ENCODE measurements at places on chromosomes 7 and 10. TPM values are rescaled to one million over a fixed set of nuclear protein-coding genes. Genes with fewer than 3 reads are reported as not detected.

GRCh38 chr7:79540592-79540991 lies 87.1 kb upstream of the MAGI2 start:
- DNase-seq = no peak

- DNase-seq = no peak
These were observed 30.5 kb downstream of the NSUN6 start for GRCh38 chr10:18620856-18621255.

- DNase-seq = peak; percentile 90
These were observed 13.3 kb upstream of the PRDX3 start for GRCh38 chr10:119191881-119192280.

DNA sequence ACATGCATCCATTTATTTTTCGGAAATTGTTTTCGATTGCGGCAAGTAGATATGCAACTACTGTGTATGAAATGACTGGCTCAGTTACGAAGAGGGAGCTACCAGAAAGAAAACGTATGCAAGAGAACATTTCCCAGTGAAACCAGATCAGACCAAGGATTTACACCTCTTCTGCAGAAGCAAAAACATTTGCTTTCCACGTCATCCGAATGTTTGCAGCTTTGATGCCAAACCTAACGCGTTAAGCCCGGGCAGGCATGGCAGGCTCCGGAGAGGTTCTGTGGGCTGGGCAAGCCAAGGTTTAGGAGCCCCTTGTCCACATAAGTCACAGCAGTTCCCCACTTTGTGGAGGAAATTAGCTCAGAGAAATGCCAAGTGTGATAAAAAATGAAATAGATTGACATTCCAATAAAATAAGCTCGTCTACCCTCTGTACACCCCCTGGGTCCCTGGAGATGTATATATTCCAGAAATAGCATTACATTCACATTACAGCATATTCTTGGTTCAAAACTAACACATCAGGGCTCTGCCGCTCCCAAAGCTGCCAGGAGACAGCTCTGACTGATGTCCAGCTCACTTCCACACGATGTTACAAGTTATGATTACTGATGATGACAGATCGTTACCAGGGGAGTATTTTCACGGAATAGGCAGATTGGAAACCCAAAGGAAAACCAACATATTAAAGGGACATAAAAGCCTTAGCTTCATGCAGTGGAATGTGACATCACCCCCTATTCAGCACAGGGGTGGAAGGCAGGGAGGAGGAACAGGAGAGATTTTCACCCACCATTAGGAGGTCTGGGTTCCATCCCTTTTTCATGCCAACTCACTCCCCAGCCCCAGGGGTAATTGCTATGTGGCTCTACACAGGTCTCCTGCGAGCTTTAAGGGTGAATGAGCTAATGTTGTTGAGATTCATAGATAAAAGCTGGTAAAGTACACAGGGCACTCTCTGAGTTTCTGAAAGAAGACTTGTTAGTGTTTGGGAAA lies 81.5 kb downstream of the LYZL1 start:
- DNase-seq = no peak

GRCh38 chr10:128877936-128878335 lies 589.1 kb upstream of the MGMT start:
- no peak for DNase-seq

- no peak for DNase-seq
These were observed 37.7 kb upstream of the HABP2 start for GRCh38 chr10:113515161-113515560.

DNA sequence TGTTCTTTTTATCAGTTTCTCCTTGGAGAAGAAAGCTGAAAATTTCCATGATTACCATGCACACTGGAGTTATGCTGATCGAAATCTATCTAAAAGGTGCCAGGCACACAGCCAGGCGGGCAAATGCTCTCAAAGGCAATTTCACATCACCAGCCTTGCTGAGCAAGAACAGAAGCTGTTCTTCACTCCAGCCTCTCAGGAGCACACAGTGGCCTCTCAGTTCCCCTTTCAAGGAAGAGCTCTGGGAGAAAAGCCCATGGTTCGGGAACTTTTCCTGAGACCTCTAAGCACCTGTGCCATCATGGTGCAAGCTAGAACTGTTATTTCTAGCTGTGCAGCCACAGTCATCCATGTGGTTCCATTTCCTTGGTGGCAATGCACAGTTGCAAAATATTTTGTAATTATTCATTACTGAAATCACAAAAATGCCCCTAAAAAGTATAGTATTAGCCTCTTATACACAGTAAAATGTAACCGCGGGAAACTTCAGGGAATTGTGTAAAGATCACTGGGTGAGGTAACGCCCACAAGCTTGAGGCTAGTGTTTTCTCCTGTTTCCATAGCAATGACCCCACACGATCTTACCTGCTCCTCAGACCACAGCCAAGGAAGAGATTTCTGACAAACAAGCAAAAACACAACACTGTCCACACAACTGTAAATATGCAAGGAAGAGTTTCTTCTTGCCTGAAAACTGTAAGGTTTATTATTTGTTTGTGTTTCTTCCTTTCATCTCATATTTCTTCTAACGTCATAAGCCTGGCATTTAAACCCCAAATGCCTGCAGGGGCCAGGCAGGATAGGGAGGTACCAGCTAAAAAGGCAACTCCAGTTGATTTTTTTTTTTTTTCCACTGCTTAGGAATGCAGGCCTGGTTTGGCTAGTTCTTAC lies 121.2 kb downstream of the FAM107B start:
- peak; percentile 89 for DNase-seq

DNA sequence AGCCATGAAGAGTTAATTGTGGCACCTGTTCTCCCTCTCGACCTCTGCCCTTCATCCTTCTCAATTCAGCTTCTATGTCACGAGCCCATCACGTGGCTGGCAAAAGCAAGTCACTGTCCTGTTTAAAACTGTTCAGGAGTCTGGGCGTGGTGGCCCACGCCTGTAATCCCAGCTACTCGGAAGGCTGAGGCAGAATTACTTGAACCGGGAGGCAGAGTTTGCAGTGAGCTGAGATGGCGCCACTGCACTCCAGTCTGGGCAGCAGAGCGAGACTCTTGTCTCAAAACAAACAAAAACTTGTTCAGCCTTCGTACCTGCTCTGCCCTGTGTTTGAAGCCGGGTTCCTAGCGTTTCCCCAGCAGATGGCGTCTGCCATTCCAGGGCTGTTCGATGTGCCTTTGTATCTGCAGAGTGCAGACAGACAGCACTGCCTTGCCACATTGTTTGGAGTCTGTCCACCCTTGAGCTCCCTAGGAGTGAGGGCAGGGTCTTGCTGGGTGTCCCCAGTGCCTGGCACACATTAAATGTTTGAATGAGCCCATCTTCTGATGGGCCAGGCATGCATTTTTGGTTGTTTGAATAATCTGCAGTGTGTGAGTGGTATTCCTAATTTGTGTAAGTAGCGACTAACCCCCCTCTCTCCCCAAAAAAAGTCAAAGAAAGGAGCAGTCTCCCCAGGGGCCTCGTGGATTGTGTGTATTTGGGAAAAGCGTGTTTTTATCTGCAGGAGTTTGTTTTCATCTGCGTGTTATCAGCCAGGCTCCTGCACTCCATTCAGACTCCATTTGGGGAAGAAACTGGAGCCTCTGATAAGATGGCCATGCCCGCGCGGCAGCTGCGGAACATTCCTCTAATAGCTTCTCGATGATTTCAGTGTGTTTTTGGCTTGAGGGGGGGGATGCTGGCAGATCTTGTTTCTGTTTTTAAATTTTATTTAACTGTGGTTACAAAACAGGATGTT lies 61.2 kb downstream of the DNAJB6 start:
- peak; percentile 65 for DNase-seq

- no peak for DNase-seq
These were observed 36.6 kb upstream of the PALS2 start for GRCh38 chr7:24536682-24537081.

- no peak for DNase-seq
These were observed 117.7 kb upstream of the TMEM106B start for GRCh38 chr7:12093365-12093764.

GRCh38 chr7:431658-432111 lies 88.0 kb downstream of the PDGFA start:
- no peak for DNase-seq

- DNase-seq = no peak
These were observed 132.6 kb downstream of the CHRM2 start for GRCh38 chr7:137001041-137001440.

DNA sequence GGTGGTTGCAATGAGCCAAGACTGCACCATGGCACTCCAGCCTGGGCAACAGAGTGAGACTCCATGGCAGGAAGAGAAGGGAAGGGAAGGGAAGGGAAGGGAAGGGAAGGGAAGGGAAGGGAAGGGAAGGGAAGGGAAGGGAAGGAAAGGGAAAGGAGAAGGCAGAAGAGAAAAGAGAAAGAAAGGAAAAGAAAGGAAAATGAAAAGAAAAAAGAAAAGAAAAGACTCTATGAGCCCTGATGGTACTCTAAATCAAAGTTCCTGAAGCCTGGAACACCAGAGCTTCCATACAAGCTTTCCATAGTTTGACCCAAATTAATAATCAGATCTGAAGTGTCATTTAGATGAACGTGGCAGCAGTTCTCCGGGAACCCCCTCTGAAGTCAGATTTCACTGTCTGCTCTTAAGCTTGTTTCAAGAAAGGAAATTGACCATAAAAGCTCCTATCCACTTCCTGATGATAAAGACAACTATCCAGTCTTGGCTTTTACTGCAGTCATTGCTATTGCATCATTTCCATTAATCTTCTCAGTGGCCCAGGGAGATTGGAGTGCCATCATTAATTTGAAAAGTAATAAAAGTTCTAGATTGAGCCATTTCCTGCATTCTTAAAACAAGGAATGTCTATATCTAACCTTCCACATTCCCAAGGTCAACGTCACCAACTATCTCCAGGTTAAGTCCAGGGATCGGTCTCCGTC lies 44.2 kb upstream of the FRMD4A start:
- DNase-seq = no peak

DNA sequence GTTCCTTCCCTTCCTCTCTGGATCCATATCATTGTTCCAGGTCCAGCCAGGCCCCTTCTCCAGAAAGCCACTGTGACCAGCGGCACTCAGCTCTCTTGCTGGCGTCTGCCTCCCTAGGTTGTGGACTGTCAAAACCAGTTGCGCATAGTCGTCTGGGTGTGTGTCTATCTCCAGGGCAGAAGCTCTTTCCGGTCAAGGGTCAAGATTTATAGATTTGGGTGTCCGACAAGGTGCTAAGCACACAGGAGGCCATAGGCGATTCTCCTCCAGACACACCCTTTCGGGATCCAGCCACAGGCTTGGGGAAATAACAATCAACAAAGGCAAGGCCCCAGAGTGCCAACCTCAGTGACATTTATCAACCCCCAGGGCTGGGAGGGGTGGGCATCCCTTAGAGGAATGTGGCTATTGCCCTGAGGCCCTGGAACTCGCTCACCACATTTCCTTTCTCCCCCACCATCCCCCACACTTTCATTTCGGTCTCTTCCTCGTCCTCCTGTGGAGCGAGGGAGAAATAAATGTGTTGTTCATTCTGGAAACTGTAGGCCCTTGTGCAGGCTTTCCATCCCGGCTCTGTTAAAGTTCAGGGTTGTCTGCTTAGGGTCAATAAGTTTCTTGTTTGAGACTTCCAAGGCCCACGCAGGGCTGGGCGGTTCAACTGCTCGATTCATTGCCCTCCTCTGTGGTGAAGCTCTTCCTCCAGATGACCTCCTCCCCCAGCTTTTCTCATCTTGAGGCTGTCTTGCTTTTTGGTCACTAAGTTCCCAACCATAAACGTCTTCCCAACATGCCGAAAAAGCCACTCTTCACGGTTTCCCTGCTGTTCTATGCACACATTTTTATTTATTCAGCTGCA lies 57.9 kb downstream of the AFAP1L2 start:
- DNase-seq = no peak

DNA sequence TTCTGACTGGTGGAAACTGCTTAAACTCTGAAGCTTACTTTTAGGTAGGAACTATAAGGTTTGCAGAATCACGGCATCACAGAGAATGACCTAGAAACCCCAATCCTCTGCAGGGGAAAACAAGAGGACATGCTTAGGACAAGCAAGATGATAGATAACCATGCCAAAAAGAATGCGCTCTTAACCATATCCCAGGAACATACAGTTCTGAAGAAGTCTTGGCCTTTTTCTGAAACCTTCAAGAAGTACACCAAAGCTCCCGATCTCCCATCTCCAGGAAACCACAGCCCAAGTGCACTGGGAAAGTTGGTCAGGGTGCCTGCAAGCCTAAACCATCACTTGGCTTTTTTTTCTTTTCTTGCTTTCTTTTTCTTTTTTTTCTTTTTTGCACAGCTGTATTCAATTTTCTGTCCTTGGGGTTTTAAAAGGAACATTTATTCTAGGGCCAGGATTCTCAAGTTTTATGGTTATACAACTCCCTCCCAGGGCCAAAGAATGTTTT lies 12.2 kb upstream of the SVIL start:
- no peak for DNase-seq

GRCh38 chr10:120691625-120692024 lies 159.5 kb upstream of the WDR11 start:
- DNase-seq = no peak

DNA sequence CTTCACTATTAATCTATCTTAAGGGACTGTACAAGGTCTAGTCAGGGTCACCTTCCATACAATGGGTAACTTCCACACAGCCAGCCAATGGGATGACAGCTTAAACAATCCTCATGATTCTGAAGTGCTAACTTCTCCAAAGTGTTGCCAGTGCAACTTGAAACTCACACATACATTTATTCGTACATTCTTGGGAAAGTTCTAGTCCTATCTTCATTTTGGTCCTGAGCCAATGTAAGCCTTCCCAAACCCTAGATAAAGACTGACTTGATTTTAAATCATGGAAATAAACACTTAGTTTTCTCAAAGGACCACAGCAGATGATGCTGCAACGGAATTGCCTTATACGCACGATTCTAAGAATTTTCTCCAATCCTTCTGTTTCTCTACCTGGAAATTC lies 117.5 kb upstream of the COL1A2 start:
- no peak for DNase-seq

DNA sequence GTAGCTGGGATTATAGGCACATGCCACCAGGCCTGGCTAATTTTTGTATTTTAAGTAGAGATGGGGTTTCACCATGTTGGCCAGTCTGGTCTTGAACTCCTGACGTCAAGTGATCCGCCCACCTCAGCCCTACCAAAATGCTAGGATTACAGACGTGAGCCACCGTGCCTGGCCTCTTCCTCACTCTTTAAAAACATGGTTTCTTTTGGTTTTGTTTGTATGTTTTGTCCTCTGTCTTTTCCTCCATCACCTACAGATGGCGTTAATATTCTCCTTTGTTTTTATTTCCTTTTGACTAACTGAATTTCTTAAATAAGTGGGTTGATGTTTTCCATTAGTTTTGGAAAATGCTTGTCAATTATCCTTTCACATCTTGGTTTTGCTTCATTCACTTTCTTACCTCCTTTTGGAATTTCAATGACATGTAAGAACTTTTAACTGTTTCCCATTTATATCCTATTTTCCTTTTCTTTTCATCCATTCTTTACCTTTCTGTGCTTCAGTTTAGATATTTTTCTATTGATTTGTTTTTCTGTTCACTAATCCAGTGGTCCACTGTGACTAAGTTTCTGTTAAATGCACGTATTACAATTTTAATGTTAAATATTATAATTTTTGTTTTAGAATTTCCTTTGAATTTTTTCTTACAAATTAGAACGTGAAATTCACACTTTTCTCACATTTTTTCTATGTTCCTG lies 104.1 kb downstream of the ZNF467 start:
- DNase-seq = peak; percentile 45

Gene ERVW-1
- total RNA-seq = not detected

Gene GIMAP4
- total RNA-seq = not detected

Gene CYP2C19
- 0.26 TPM for total RNA-seq

Gene NAT16
- total RNA-seq = not detected

Gene NME8
- total RNA-seq = not detected

Gene OR2A42
- not detected for total RNA-seq

Measured in bronchial epithelial cell (primary cell).